T1000 (cell line): ENCODE measurements at places on chromosomes 2 and 18.

DNA sequence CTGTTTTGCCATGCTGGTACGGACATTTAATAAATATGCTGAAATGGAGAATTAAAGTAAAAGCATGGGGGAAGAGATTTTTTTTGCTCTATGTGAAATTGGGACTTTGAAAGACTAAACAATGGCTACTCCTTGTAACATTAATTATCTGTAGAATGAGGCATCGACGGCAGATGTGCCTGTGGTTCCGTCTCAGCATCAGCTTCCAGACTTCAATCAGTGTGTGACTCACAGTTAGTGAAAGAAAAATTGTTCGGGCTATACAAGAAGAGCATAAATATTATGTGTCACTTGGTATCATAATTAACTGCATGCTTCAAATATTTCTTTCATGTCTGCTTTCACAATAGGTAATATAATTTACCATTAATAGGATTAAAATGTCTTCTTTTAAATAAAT is 117.0 kb upstream of the SMIM21 start:
- DNase-seq = no peak

- no peak for DNase-seq
These were observed 15.7 kb downstream of the FAM98A start for GRCh38 chr2:33583194-33583938.

- DNase-seq = no peak
These were observed 20.3 kb upstream of the CHST10 start for GRCh38 chr2:100437751-100438150.

DNA sequence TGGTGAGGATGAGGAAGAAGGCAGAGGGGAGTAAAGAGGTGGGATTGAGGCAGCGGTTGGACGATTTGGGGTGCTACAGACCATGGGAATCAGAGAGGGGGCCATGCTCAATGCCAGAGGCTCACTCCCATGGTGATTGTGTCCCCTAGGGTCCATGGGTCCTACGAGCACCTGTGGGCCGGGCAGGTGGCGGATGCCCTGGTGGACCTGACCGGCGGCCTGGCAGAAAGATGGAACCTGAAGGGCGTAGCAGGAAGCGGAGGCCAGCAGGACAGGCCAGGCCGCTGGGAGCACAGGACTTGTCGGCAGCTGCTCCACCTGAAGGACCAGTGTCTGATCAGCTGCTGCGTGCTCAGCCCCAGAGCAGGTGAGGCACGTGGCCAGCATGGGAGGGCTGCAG is 5.2 kb downstream of the CAPN10 start:
- no peak for DNase-seq

DNA sequence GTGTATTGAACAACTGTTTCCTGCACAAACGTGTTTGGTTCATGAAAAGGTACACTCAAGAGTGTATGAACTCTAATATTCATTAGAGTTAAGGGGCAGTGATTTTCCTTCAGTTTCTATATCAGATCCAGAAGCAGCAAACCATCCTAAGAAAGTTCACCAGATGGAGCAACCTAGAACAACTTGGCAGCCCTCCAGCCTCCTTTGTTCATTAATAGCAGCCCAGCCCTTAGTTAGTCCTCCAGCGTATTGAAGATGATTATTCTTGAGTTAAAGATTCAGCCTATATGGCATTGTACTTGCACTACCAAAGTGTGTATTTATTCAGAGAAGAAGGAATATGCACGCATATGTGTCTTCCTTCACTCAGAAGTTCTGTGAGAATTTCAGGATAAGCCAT is 365.5 kb downstream of the SETBP1 start:
- no peak for DNase-seq

- DNase-seq = no peak
These were observed 6.8 kb downstream of the THUMPD2 start for GRCh38 chr2:39772086-39772811.

DNA sequence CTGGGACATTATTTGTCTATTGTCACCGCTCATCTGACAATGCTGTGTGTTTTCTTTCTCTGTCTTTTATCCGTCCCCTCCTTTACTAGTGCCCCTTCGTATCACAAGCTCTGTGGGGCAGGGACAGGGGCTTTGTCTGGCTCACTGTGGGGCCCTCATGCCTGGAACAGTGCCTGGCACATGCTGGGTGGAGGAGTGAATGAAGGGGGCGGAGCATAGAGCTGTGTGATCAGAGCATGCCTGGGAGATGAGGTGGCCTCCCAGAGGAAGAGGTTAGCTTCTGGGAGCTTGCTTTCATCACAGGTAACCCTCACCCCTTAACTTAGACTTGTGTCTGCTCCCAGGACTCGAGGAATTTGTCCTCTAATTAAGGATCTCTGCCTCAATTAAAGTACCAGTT is 16.4 kb downstream of the MTCL1 start:
- DNase-seq = no peak

DNA sequence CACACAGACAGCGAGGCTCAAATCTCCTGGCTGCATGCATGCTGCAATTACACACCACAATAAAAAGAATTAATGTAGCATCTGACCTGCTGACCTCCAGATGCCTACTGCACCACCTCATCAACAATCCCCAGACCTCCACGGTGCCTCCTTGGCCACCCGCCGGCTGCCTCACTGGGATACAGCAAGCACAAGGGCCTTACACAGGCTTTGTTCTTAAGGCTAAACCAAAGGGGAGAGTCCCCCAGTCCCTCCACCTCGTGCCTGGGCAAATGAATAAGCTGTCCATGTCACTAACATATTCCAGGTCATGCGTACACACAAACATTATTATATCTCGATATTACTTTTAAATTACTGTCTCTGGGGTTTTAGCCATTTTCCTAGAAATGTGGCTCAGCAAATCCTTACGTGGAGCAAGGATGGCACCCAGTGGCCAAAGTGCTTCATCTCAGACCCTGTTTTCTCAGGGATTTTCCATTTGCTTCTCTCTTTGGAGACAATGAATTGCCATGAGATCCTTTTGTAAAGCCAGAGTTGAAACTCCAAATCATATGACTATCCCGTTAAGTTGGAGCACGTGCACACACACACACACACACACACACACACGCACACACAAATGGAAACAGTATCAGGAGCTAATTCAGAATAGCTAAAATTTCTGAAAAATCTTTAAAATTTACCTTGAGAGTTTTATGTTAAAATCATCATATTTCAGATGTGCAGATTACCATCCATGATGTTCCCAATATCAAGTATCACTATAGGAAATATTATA is 313.8 kb downstream of the PDE11A start:
- DNase-seq = peak; percentile 31

GRCh38 chr2:146262606-146263005 is 1582.2 kb upstream of the ACVR2A start:
- no peak for DNase-seq

DNA sequence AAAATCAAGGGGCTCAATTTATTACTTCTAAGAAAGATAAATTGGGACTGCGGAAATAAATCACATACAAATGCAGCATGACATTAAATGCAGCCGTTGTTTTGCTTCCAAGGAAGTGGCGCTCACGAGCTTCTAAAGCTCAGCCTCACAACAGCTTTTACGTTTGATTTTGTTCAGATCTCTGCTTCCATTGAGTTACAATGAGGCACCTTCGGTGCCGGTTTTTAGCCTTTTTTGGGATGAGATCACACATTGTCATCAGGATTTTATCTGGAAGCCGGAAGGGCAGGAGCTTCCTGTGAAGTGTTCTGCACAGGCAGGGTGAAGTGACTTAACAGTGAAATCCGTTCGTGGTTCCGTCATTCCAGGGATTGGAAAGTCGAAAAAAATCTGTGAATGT is 209.8 kb downstream of the DCDC2C start:
- DNase-seq = no peak

GRCh38 chr2:46010223-46010924 is 286.8 kb upstream of the EPAS1 start:
- no peak for DNase-seq

GRCh38 chr2:135663148-135663700 is 78.4 kb upstream of the UBXN4 start:
- DNase-seq = no peak

DNA sequence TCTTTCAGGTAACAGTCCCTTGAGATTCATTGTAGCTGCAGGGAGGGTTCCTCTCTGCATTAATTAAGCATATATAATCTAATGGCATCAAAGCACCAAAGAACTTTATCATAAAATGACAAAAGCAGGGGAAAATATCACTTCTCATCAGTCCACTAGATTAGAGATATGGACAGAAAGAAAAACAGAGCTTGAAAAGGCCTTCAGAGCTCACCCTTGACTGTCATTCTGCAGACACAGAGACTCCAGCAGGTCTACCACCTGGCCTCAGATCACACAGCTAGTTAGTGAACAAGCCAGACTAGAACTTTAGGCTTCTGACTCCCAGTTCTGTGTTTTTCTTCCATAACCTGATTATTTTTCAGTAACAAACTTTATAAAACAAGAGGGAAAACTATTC is 88.5 kb downstream of the FIGN start:
- no peak for DNase-seq

DNA sequence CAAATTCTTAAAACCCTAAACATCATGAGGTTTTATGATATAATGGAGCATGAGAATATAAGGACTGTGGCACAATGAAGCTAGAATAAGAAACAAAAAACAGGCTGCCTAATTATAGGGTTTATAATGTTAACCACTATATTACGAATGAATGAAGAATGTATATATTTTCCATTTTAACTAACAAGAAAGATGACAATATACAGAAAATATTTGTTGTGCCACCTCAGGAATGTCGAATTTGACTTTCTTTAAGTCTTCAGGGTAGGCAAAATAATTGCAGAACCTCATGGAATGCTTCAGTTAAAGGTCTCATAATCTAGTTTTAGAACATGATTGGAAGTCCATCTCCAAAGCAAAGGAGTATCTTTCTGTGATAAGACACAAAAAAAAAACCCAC is 282.9 kb upstream of the SLC8A1 start:
- DNase-seq = no peak

DNA sequence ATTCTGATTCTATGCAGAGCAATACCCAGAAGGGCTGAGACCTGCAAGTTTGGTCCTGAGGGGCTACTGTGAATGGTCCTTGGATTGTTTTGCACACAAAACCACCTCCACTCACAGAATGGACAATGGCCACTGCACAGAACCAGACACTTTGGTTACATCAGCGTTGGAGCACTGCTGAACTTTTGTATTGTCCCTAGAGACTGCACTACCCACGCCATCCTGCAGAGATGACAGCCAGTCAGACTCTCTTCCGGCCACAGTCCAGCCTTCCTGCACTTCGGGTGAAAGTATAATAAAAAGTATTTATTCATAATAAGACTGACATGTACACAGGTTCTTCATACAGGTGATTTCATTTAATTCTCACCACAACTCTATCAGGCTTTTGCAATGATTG is 35.7 kb downstream of the CELF4 start:
- DNase-seq = no peak

GRCh38 chr2:138713069-138713496 is 67.1 kb downstream of the NXPH2 start:
- no peak for DNase-seq

- no peak for DNase-seq
These were observed 69.9 kb downstream of the AFF3 start for GRCh38 chr2:100072503-100072902.

GRCh38 chr18:46754188-46754587 is 2.7 kb downstream of the ST8SIA5 start:
- no peak for DNase-seq

DNA sequence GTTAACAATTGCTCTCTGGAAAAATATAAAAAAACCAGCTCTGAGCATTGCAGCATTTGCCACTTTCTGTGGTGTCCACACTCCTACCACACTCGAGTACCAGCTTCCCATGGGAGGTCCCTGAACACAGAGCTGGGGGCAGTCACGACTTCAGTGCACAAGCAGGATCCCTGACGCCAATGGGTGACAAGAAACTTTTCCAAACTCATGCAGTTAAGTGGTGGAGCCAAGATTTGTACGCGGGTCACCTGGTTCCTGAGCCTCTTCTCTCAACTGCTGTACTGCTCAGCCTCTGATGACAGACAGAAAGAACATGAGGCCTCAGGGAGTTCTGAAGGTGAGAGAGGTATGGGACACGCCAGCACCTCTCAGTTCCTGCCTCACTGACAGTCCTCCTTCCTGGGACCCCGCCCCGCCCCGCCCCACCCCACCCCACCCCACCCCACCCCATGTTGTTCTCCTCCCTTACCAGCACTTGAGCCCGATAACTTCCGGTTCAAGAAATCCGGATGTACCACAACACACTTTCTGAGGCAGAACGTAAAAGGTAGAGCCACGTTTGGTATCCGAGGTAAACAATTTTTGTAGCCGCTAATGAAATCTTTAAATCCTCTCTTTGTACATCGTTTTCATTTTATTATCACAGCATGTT is 287.6 kb downstream of the MYCN start:
- no peak for DNase-seq

DNA sequence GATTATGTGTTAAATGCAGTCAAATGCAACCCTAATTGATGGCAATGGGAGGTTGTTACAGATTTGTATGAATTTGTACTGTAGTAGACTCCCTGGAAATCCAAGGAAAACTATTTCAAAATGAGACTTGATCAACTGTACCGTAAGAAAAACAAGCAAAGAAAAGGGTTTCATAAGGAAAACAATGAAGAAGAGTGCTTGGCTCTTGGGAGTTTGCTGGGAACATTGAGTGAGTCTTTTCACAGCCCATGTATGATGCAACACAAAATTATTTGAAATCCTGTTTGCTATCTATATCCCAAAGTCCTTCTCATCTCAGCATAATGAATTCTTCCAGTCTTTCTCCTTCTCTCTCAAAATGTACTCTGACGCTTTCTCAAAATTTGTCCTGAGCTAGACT is 67.0 kb upstream of the OSR1 start:
- no peak for DNase-seq

- no peak for DNase-seq
These were observed 255.2 kb upstream of the SPRED2 start for GRCh38 chr2:65687614-65688013.

GRCh38 chr2:226874749-226875148 is 38.9 kb downstream of the RHBDD1 start:
- DNase-seq = no peak

GRCh38 chr18:53496028-53496427 is 728.4 kb downstream of the MBD2 start:
- no peak for DNase-seq

DNA sequence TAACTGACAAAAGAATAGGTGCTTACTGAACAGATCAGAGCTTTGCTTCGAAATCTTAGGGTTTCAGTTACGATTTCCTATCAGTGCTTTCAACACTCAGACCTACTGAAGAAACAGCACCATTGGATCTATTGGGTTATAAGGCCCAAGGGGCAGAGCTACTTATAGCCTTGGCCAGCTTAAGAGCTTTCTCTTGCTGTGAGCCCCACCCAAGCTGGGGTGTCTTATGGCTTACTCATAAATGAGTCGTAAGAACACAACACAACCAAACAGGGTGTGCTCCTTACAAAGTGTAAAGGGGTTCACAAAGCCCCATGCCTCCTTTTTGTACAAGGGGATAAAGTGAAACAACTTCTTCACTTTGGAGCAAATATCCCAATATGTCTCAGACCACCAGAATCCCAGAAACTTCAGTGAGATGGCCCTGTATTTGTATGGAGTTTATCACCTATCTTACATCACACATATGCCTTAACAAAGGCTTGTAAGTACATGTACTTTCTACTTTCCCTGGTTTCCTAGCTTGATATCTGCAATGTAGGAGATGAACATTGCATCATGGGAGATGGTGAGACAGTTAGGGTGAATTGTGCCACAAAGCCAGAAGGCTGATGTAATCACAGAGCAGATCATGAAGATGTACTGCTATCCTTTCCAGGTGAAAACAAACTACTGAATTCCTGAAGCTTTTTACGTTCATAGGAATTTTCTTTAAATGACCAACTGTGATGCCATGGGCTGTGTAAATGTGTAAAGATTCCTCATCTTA is 115.5 kb upstream of the GLI2 start:
- no peak for DNase-seq
